ENCODE measurements at places on chromosomes 7 and 10.

- no peak for DNase-seq
Measured at GRCh38 chr7:153641199-153641598, 411.0 kb upstream of the DPP6 start.

DNA sequence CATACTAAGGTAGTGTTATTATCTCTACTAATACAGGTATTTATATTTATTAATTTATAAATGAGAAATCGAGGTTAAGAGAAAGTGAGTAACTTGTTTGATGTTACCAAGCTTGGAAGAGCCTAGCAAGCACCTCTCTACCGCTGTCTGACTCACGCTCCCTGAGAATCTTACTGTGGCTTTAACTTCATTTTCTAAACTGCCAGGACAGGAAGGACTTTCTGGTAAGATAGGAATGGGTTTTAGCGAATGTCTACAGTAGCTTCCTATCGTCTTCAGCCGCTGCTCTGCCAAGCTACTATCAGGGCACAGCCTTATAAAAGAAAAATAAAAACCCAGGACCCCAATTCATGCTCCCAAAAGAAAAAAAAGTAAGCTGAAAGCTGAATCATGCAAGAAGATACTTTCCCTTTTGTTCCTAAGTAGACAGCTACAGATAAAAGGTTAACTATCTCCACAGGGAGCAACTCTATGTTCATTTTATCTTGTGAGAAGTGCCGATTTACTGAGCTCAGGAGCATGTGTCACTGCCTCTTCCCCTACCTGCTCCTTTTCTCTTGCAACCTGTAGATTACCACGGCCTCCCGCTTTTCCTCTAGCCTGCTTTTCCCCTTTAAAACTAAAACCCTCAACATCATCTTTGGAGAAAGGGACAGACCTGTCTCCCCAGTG lies 60.2 kb downstream of the THNSL1 start:
- DNase-seq, result no peak

- DNase-seq, result no peak
Measured at GRCh38 chr7:37714606-37715005, 31.0 kb downstream of the GPR141 start.

GRCh38 chr10:75476985-75477384 lies 45.6 kb downstream of the LRMDA start:
- DNase-seq, result no peak

DNA sequence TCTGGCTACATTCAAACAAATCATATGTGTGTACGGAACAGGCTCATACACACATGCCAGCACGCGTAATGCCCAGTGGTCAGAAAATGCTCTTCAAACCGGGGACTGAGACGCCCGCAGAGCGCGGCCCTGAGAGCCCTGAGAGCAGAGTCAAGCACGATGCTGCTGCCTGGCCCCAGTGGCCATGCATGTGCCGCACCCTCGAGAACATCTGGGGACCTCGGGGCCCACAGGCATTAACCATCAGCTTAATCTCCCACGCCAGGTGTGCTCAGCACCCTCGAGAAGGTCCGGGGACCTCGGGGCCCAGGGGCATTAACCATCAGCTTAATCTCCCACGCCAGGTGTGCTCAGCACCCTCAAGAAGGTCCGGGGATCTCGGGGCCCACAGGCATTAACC lies 163.1 kb downstream of the PTPRN2 start:
- DNase-seq, result no peak

DNA sequence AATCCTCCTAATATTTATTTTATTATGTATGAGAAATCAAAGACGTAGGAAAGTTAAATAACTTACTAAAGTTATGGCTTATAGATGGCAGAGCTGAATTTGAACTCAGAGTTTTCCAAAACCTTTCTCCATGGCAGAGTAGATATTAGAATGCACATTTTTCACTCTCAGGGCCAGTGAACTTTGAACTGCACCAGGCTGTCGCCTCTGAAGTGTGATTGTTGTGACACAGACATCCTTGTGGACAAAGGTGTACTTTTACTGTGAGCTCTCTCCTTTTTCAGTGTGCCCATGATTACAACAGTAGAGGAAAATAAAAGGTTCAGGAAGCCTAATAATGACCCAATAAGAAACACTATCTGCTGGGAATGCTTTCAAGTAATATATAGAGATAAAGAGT lies 29.1 kb downstream of the TES start:
- no peak for DNase-seq

GRCh38 chr10:18376650-18377049 lies 236.4 kb downstream of the CACNB2 start:
- DNase-seq, result no peak

Data from effector CD8-positive, alpha-beta T cell (primary cell).